Liver (tissue), 10 donors: ENCODE measurements at places on chromosomes 11 and 22. TPM values are rescaled to one million over a fixed set of nuclear protein-coding genes. Genes with fewer than 3 reads are reported as not detected.

Gene CCDC83
- polyA plus RNA-seq = not detected

Gene PRRG4
- 3.4 TPM for polyA plus RNA-seq

Gene TREH
- polyA plus RNA-seq = 1.2 TPM

Gene MFRP
- polyA plus RNA-seq = not detected

Gene GGTLC3
- not detected for polyA plus RNA-seq

Gene ZBTB3
- polyA plus RNA-seq = 1.5 TPM

Gene HBG2
- not detected for polyA plus RNA-seq

Gene NLRP14
- 0.22 TPM for polyA plus RNA-seq

Gene OR51B4
- polyA plus RNA-seq = not detected

Gene HEPHL1
- not detected for polyA plus RNA-seq

Gene OR52I2
- polyA plus RNA-seq = not detected

Gene LRRC55
- polyA plus RNA-seq = 1.5 TPM

Gene CD3G
- polyA plus RNA-seq = 0.39 TPM

Gene NXPE1
- not detected for polyA plus RNA-seq

Gene HIRA
- polyA plus RNA-seq = 21.6 TPM

Gene GAL3ST1
- 1.4 TPM for polyA plus RNA-seq

Gene NLRP10
- not detected for polyA plus RNA-seq

Gene EHF
- polyA plus RNA-seq = 4.1 TPM

Gene SDHD
- 277 TPM for polyA plus RNA-seq

Gene PRG3
- not detected for polyA plus RNA-seq

Gene NAP1L4
- 33.2 TPM for polyA plus RNA-seq

Gene SLC22A12
- not detected for polyA plus RNA-seq

Gene APOA4
- polyA plus RNA-seq = 382 TPM

Gene FUT4
- polyA plus RNA-seq = 0.95 TPM

Gene TCP11L1
- 2.9 TPM for polyA plus RNA-seq

Gene EML3
- 19.3 TPM for polyA plus RNA-seq

Gene CAVIN3
- polyA plus RNA-seq = 13.9 TPM

Gene TRIM49D1
- polyA plus RNA-seq = not detected

Gene TRPC6
- 0.03 TPM for polyA plus RNA-seq

Gene FREY1
- 0.18 TPM for polyA plus RNA-seq

Gene DENND6B
- polyA plus RNA-seq = 0.86 TPM

Gene C11orf42
- not detected for polyA plus RNA-seq

Gene YAP1
- polyA plus RNA-seq = 19.1 TPM
